Activated CD4-positive, alpha-beta T cell treated with anti-CD3 and anti-CD28 coated beads for 4 hours (primary cell): ENCODE measurements at places on chromosomes 11 and 22.
A peak's percentile ranks its signal among the peaks of the same experiment; 100 is the strongest.

DNA sequence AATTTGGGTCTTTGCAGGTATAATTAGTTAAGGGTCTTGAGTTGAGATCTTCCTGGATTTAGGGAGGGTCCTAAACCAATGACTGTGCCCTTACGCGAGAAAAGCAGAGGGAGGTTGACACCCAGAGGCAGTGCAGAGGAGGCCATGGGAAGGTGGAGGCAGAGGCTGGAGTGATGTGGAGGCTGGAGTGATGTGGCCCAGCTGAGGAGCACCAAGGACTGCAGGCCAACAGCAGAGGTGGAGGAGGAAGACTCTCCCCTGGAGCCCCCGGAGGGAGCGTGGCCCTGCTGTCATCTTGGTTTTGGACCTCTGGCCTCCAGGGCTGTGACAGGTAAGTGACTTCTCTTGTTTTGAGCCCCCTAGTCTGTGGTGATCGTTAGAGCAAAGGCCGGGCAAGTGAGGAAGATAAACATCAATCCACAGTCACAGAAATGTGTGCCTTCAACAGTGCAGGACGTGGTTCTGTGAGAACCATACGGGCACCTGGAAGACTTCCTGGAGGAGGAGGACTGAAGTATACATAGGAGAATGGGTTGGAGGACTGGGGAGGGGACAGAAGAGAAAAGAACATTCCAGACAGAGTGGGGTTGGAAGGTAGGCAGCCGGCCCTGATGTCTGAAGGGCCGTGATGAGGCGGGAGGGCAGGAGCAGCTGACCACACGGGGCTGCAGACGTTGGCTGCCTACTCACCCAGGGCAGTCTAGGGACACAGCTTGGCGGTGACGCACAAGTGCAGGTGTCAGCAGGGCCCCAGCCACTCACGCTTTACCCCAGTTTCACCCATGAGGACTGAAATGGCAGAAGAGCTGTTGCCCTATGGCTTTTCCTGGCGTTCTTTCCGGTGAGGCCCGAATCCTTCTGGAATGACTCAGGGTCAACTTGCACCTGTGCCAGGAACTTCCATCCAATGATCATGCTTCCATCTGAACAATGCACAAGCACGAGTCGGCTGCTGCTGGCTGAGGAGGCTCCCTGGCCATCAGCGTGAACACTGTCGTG lies 270.2 kb downstream of the CTTN start:
- no peak for DNase-seq

- no peak for DNase-seq
Observed at GRCh38 chr22:46792061-46792796, 29.8 kb downstream of the TBC1D22A start.

DNA sequence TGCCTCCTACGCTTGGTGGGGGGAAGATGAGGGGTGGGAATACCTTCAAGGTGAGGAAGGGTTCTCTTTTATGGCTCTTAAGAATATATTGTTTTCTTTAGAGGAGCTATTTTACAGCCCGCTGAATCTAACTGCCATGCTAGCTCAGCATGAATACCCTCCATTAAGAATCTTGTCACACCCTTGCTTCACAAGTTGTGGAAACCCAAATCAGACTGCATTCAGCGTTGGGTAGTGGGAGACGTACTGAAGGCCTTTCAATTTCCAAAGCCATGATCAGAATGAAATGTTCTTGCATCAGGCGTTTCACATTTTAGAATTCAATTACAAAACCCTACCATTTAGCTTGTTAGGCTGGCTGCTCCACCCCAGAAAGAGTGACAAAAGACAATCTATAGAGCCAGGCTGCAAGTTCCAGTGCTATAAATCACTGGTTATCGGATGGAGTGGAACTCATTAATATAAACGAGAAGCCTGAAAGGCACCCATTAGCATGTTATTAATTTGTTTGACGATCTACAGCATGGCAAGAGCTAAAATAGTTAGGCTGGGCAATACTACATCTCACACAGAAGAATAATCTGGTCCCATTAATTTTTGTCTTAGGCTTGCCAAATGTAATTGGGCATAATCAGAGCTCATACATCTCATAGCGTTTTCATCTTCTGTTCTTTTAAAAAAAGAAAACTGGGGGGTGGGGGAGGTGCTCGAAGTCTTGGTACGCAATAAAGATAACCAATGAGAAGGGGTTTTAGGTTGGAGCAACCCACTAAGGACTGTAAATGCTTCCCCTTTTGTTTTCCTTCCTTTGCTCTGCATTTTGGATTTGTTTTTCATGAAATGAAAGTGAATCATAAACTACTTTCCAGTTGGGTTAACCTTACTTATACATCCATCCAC lies 57.5 kb downstream of the ABTB2 start:
- DNase-seq = no peak

GRCh38 chr11:60887556-60887955 lies 18.8 kb downstream of the PRPF19 start:
- DNase-seq = peak; percentile 11

- DNase-seq = no peak
Observed at GRCh38 chr22:49728570-49729271, 99.0 kb downstream of the BRD1 start.

DNA sequence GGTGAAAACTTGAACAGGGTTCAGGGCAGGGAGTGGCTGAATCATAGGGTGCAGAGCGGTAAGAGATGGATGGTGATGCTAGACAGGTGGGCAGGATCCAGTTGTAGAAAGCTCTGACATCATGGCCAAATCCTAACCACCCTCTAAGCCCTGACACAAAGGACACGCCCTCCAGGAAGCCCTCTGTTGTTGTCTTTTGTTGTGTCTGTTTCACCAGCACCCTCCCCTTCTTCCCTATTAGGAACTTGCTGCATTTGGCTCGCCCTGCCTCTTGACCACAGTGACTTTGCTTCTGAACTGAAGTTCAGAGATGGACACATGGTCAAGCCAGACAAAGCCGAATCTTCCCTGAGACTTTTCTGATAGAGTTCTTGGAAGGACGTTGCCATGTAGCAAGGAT lies 14.2 kb upstream of the APOL6 start:
- DNase-seq = no peak

DNA sequence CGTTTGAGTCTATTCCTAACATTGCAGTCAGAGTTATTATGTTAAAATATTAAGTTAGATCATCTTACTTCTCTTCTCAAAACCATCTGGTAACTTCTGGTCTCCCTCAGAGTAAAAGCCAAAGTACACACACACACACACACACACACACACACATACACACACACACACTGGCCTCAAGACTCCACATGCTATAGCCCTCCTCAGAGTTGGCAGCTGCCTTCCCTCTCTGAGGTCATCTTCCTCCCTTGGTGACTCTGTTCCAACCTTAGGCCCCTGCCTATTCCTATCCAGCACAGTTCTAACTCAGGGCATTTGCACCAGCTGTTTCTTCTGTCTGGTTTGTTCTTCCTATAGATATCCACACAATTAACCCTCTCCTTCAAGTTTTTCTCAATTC lies 272.0 kb upstream of the SESN3 start:
- no peak for DNase-seq

DNA sequence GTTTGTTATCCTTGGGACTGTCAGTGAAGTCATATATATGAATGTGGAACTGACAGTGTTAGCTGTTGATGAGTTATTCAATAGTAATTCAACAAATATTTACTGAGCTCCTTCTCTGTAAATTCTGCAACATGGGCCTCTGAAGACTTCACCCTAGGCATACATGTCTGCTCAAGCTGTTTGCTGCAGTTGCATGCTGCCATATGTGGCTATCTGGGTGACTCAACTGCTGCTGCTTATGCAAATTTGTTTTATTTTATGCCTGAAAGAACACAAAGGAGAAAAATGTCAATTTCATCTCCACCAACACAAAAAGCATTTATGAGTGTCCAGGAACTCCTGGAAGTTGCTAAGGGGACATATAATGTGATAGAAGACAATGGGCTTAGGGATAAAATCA lies 417.6 kb downstream of the AASDHPPT start:
- no peak for DNase-seq

- peak; percentile 37 for DNase-seq
Observed at GRCh38 chr11:8168485-8169257, at the start of gene RIC3. Gene RIC3 (minus strand): TSS chr11:8169025. CDS start chr11:8168989, 36 bp downstream.

- DNase-seq = no peak
Observed at GRCh38 chr22:24302591-24302990, 32.0 kb downstream of the SPECC1L start.

DNA sequence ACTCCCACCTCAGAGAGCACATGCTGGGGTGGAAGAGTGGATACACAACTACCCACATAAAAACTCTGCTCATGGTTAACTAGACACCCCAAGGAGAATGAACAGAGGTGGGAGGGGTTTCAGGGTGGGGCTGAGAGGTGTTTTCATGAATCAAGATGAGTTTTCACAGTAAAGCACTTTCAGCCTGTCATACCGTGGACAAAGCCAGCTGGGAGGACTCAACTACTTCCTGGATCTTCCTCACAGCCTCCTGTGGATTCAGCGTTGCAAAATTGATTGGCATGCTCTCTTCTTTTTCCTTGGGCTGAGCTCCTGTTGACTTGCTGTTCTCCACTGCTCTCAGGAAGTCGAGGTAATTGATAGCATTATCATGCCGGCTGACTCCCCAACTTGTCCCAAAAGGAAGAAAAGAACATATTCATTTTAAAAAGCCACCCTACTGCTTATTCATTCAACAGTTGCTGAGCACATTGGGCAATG lies 168.5 kb downstream of the MPPED1 start:
- DNase-seq = no peak

- peak; percentile 56 for DNase-seq
Observed at GRCh38 chr11:115504276-115505158, at the start of gene CADM1. Gene CADM1 (minus strand): TSS chr11:115504415.

DNA sequence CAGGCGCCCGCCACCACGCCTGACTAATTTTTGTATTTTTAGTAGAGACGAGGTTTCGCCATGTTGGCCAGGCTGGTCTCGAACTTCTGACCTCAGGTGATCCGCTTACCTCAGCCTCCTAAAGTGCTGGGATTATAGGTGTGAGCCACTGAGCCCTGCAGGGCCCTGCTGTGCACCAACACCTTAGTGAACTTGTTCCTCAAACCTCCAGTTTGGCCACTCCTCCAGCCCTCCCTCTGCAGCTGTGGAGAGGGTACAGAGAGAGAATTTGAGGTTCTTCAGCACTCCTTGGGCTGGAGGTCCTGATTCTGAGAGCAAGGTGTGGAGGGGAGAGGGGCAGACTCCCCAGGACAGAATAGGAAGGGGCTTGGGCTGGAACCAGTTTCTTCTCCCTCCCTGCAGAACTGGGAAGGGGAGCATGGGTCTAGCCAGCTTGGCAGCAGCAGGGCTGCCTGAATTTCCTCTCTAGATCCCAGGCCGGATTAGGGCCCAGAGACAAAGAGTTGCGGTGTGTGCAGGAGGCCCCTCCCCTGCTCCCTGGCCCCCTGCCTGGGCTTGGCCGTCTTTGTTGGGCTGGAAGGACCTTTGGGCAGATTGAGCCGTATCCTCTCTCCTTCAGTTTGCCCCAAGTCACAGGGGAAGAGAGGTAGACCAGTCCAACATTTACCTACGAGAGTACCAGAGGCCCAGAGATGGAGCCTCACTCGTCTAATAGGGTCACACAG lies 2.3 kb upstream of the PEX16 start:
- DNase-seq = no peak

GRCh38 chr22:24379536-24379935 lies 47.9 kb upstream of the ADORA2A start:
- no peak for DNase-seq

DNA sequence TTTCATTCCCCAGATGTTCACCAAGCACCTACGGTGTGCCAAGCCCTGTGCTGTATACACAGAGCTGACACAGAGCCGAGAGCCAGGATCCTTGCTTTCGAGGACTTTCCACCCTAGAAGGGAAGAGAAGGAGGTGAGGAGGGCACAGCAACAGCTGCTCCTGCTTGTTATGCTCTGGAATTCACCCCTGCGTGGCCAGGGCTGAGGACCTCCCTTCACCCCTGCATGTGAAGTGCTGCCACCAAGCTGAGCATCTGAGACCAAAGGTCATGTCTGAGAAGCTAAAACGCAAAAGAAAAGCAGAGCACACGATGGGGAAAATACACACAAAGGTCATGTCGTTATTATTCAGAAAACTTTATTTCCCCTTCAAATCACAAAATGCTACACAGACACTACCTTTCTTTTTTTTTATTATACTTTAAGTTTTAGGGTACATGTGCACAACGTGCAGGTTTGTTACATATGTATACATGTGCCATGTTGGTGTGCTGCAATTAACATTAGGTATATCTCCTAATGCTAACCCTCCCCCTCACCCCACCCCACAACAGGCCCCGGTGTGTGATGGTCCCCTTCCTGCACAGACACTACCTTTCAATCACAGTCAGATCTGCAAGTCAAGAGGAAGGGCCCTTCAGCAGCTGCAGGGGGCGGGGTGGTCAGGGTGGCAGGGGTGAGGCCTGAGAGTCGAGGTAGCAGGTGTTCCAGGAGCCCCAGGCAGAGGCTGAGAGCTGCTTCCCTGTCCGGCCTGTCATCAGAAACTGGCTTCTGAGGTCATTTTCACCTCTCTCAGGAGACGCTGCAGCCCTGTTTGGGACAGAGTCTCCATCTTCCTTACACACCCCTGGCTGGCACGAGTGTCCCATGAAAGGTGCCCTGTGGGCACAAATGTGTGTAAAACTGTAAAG lies 40.1 kb upstream of the PRR5 start:
- DNase-seq = no peak

DNA sequence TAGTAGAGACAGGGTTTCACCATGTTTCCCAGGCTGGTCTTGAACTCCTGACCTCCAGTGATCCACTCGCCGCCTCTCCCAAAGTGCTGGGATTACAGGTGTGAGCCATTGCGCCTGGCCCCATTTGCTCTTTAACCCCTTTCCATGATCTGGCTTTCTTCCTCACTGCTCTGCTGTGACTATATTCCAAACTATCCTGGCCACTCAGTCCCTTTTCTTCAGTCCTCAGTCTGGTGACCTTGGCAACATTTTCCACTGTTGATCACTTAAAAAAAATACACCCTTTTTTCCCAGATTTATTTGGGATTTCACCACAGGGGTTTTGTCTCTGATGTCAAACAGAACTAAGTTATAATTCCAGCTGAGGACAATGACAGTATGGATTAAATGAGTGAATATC lies 24.5 kb downstream of the MMP20 start:
- DNase-seq = no peak

- no peak for DNase-seq
Observed at GRCh38 chr11:61682906-61683675, 2.9 kb downstream of the DAGLA start.

GRCh38 chr22:46589871-46590271 lies 30.3 kb upstream of the GRAMD4 start:
- DNase-seq = no peak

DNA sequence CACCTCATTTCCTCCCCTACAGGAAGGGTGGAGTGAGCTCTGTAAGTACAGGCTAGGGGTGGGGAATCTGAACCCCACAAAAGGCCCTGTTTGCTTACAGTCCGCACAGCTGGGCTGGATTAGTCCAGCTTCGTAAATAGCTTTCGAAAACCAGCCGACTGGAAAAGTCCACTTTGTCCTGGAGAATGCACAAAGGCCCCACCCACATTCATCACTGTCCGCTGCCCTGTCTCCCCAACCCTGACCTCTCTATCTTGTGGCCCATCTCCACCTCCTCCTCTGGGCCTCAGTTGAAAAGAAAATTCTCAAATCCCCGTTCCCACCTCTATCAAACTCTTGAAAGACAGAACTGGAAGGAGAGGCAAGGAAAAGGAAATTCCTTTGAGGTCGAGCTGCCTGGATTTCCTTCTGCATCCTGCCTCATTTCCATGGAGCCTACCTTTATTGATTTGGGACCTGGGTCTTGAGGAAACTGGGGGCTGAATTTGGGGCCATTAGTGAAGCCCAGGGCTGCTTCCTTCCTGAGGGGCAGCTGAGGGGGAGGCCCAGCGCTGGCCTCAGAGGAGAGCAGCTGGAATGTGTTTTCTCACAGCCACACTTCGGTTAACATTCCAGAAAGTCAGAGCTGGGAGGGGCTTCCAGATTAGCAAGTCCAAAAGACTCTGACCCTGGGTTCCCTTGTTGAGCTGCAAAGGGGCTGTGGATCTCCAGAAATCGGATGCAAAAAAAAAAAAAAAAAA lies 147.6 kb downstream of the FBXO7 start:
- no peak for DNase-seq
